ENCODE measurements at places on chromosomes 3 and 15.

GRCh38 chr3:142915636-142916035, 26.8 kb upstream of the PCOLCE2 start:
- no peak for DNase-seq

GRCh38 chr3:182370949-182371348, 422.4 kb upstream of the ATP11B start:
- no peak for DNase-seq

GRCh38 chr3:87268646-87269211, 7.7 kb downstream of the POU1F1 start:
- no peak for DNase-seq

DNA sequence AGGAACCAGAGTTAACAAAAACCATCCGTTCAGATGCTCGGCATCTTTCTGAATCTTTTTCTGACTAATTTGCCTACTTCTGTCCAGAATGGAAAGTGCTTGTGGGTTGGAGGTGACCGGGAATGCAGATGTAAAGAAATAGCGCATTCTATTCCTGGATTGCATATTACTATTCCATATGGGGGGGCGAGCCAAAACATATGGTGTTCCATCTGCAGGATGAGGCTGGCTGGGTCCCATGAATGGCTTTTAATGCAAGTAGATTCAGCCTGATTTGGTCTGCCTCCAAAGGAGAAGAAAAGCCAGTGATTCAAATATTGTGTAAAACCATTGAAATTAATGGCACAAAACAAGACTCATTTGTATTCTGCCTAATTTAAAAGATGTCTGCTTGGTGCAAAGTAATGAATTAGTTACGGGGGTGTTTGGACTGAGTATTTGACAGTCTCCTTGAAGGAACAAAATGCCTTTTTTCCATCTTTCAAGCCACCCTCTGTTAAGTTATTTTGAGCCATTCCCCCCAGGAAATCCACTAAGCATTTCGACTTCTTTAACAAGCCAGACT, 99.0 kb downstream of the ST8SIA2 start:
- DNase-seq: no peak

GRCh38 chr3:119497820-119498185, 544 bp upstream of the TIMMDC1 start:
- no peak for DNase-seq

DNA sequence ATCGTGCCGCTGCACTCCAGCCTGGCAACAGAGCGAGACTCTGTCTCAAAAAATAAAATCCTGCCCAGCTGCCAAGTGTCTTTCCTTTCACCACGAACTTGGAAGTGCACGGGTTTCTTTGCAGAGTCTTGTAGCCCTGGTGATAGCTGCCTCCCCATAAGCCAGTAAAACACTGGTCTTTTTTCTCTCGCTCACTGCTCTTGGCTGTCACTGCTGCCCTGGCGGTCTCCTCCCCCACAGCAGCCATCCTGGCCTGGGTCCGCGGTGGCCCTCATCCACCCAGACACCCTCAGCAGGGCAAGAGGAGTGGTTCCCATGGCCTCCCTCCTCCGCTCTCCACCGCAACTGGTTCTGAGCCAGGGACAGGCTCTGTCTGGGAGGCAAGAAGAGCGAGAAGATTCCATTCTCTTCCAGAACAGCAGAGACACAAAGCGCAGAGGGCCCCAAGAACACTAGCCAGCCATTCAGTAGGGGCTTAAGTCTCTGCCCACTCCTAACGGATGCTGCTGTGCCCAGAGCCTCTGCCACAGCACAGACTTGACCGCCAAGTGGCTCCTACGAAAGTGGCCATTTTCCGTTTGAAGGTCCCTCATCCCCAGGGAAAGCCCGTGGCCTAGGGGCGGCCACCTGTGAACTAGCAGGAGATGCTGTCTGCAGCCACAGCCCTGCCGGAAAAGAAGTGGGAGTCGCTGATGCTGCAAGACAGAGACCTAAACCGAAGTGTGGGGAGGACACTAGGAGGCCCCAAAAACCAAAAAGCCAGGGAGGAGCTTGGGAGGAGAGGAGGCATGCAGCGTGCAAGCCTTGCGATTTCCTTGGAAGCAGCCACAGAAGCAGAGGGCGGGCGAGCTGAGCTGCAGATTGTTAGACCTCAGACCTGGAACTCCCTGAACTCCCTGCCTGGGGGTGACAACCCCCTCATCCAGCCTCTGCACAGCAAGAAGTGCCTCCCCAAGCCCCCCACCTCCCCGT, 44.1 kb downstream of the KLHL25 start:
- DNase-seq: no peak

DNA sequence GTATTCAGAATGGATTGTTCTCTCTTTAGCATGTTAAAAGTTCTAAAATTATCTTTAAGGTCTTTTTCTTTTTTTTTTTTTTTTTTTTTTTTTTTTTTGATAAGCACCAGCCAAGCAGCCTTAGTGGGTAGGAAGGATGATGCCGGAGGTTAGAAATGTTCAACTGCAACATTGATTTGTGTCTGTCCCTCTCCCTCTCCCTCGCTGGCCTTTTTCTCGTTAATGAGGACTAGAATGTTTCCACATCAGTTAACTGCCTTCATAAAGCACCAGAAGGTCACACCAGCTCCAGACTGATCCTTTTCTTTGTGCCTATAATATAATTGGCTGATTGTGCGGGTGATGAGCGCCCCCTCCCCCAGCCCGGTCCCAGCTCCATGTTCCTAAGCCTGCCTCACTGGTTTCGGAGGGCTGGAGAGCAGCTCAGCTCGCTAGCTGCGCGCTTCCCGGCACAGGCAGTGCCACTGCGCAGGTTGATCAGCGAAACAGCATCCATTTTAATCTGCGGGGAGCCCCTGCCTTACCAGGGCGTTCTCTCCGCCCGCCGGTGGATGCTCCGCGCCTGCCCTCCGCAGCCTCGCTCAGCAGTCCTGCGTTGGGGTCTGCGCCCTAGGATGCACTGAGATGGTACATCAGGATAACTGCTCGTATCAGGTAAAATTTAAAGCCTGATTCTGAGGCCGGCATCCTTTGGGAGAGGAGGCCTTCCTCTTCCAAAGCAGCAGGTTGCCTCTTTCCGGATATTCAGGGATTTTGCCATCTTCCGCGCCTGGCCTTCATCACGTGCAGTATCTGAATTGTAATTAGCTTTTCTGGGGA, 148.9 kb upstream of the IL12A start:
- DNase-seq: no peak

DNA sequence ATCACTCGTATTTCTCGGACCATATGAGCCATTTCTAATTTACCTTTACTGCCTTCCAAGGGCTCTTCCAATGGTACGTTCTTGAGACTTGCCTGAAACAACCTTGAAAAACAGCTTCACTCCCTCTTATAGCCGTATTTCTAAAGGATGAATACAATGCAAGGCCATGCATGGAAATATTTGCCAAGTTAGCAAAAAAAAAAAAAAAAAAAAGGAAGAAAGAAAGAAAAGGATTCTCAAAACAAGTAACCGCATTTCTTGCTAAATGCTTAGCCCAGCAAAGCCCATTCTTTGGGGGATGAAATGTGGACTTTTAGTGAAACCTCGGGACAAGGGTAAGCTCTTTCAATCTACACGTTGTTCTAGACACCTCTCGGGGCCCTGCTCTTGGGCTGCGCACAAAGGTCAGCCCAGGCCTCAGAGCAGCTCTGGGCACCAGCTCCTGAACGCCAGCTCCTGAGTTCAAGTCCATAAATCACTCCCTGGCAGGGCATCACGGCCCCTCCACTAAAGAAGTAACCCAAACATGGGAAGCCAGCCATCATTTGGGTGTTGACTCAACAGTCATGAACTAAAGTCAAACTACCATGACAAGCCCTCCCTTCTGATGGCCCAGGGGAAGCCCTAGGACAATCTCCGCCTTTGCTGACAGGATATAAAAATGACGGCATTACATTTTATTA, 132.7 kb downstream of the ADAMTS17 start:
- DNase-seq: no peak

DNA sequence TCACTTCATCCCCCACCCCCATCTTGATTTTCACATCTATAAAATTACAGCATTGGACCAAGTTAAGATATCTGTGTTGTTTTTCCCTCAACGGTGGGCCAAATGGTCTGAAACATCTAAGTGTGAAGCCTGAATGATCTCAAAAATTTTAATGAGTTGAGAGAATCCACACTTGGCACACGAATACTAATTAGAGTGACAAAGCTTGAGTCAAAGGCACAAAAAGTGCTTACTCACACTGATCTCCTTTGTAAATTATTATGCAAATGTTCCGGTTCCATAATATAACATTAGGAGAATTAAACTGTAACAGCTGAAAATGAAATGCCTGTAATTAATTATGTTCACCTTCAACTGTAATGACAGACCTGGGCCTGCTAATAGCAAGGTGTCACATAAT, 33.6 kb downstream of the GPR176 start:
- DNase-seq: no peak

DNA sequence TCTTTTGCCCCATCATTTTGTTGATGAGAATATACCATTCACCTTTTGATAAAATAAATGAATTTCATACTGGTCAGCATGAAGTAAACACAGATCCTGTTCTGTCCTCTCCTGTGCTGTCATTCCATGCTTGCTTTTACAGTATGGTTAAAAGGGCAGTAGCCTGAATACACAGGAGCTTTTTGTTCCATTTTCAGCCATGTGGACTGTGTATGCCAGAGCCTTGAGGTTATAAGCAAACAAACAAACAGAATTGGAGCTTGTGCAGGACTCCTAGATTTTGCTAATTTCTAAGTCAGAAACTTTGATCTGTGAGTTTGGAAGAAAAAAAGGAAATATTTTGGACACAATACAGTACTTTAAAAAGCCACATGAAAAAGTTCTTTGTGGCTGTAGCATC, 91.9 kb downstream of the LRRC28 start:
- DNase-seq: no peak

GRCh38 chr3:127796045-127796830, 26.1 kb downstream of the MGLL start:
- peak; percentile 24 for DNase-seq

GRCh38 chr3:69491975-69492374, 106.1 kb upstream of the FRMD4B start:
- no peak for DNase-seq

Data from NCI-H2081 treated with DMSO at 0.1 percent for 48 hours (cell line).